ACHN (cell line): ENCODE measurements at places on chromosomes 16 and 17.

DNA sequence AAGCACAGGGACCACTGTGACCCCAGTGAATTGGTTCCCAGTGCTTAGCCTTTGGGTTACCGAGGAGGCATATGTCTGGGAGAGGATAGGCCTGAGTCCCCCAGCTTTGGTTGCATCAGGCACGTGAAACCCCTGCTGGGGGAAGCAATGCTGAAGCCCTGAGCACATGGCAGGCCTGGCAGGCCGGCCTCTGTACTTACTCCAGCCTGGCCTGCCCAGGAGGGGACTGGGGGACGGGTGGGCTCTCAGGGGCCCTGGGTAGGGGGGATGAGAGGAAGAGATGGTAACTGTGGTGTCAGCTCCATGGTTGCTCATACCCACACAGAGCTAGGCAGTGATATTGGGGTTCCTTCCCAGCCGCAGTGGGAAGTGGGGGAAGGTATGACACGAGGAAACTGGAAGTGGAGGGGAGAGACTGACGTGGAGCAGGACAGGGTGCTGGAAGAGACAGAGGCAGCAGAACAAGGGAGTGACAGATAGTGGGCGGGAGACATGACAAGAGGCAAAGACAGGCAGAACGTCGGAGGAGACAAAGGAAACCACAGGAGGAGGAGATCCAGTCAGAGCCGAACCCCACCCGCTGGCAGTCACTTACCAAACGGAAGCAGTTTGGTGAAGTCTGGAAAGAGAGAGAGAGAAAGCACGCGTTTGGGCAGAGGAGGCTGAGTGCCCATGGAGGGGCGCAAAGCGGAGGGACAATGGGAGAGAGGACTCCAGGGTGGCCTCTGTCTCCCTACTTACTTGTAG is 9.1 kb downstream of the TMEM208 start:
- DNase-seq: no peak

GRCh38 chr17:806781-807522 is 24.8 kb downstream of the MRM3 start:
- DNase-seq: no peak

DNA sequence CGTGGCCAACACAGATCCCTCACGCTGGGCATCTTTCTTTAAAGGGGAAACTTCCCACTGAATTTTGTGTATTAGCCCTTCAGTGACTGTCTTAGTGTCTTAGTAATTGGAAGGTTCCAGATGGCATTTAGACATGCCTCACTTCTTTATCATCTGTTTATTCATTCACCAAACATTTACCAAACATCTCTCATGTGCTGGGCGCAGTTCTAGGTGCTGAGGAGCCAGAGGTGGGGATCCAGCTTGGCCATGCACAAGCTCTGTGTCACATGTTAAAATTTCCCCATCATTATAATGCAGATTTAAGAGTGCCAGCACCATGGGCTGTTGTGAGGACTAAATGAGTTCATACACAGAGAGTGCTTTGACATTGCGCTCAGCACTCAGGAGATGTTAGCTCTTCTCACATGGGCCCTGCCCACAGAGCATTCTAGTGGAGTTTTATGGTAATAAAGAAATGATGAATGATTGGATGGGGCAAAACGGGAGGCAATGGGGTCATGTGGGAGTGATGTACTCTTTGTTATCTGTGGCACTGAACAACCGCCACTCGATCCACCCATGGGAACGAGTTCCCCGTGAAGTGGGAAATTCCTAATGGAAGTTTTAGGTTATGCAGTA is 119.7 kb downstream of the SNX29 start:
- peak; percentile 18 for DNase-seq

- DNase-seq: no peak
Measured at GRCh38 chr17:80097127-80097621, 4.2 kb upstream of the GAA start.

DNA sequence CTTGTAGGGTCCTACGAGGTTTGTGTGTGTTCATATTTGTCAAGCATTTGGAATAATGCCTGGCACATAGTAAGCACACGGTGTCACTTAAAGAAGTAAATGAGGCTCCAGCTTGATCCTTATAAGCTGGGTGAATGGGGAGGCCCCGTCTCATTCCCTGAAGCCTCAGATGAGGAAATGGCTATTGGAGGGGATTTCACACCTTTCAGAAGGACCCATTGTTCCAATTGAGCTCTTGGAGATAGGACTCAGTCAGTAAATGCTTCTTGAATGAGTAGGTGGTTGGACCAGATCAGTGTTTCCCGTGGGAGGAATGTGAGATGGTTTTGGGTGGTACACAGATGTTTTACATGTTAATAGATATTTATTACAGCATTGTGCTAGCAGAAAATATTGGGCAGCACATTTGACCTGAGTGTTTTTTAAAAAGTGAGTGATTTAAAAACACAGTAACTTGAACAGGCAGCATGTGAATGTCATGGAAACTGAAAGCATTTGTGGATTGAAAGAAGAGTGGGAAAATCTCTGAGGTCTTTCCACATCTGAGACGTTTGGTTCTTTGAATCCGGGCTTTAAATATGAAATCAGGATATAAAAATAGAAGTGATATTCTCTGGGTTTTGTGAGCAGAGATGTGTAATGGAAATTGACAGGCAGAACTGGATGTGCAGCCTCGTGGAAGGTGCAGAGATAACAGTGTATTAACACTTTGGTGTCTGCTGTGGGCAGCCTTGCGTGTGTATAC is 36.4 kb upstream of the ARHGAP17 start:
- no peak for DNase-seq

- DNase-seq: peak; percentile 27
Measured at GRCh38 chr16:90026135-90026534, 6.9 kb upstream of the DBNDD1 start.

DNA sequence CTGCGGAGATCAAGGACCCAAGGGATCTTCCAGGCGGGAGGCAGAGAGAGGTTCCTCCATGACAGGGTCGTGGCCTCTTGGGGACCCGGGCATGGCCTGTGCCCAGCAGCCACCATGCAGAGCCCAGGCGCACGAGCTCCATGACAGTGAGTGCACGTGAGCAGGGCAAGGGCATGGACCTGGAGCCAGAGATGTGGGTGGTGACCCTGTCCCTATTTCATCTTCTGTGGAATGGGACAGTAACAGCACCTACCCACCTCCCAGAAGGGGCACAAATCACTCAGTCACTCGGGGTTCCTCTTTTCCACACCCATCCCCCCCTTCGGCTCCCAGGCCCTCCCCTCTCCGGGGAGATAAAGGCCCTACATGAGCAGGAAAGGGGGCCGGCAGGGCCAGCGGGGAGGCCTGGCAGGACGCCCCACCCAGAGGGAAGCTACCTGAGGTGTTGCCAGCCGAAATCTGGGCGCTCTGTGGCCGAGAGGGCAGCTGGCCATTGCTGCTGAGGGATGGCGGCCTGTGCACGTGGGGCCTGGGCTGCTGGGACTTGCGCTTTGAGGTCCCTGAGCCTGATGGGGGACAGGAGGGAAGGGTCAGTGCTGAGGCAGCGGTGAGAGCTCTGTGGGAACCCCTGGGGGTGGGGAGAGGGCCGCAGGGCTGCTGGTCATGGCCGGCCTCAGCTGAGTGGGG is 10.4 kb downstream of the UBALD2 start:
- DNase-seq: no peak

GRCh38 chr16:50450957-50451356 is 82.2 kb upstream of the BRD7 start:
- no peak for DNase-seq

DNA sequence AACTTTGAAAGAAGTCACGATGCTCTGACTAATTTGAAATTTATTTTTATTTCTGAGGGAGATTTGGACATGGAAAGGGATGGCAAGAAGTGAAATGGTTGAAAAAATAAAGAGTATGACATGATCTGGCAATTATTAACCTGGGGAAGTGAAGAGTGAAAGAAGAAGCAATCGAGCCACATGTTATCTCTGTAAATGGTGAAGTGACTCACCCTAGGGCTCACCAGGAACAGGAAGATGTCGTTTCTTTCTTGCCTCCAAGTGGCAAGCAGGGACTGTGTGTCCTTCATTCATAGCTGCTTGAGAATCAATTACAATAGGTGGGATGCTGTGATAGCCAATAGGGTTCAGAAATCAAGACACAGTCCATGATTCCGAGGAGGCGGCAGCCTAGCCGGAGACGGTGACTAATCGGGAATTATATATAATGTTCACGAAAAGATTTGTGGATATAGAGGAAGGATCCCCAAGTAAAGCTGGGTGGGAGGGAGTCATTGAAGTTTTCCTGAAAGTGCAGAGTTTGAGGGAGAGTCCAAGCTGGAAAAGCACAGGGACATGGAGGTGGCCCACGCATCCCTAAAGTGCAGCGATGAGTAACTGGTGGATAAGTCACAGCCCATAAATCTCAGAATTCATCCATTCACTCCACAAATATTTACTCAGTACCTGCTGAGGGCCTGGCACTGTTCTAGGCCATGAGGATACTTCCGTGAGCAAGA is 18.2 kb upstream of the KRT20 start:
- DNase-seq: peak; percentile 97

DNA sequence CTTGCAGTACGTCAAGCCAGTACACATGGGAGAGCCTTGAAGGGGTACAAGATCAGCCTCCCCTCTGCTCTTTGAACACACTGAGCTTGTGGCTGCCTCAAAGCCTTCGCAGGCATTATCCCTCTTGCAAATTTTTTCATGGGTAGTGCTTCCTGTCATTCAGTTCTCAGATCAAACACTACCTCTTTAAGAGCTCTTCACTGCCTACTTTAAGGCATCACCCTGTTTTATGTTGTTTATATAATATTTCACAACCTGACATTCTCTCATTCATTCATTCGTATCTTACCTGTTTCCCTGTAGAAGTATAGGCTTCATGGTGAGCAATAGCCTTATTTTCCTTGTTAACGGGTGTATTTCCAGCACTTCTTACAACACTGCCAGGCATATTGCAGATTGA is 269.1 kb downstream of the CDH13 start:
- no peak for DNase-seq

DNA sequence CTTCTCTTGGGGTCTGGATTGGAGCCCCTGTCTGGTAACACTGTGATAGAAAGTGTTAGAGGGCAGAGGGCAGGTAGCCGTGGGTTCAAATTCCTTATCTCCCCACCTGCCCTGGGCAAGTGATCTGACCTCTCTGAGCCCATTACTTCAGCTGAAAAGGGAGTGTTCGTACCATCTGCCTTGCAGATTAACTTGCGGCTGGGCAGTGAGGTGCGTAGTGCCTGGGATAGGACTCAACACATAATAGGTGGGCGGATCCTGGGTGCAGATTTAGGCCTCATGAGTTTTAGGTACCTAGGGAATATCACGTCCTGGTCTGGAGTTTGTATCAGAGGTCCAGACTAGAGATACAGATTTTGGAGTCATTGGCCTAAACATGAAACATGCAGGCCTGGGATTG is 329.6 kb downstream of the CPPED1 start:
- no peak for DNase-seq

DNA sequence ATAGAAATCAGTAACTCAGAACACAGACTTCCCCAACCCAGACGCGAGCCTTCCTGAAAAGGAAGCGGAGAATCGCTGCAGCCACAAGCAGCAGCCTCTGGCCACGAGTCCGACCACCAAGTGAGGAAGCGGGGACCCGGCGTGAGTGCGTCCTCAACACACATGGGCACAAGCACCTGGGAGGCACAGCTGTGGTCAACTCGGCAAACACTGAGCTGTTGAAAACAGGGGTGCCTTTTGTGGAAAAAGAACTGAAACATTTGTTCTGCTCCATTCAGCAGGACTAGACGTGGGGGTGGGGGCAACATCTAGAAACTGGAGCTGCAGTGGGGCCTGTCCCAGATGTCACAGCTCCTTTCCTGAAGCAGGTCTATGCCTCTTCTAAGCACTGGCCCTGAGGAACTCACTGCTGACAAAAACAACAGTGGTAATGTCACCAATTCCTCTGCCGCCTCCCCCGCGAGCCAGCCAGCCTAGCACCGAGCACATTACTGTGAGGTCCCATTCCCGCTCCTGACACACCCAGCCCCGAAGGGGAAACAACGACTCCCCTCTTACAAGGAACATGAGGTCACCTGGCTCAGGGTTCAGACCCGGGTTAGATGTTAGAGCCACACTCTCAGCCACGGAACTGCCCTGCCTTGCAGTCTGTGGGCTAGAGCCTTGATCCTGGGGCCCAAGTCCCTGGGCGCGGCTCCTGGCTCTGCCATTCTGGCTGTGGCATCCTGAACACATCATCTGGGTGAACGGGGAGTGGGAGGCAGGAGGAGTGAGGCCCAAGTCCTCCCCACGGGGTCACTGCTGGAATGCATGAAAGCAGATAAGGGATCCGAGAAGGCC is 29.0 kb downstream of the KDM8 start:
- DNase-seq: no peak

DNA sequence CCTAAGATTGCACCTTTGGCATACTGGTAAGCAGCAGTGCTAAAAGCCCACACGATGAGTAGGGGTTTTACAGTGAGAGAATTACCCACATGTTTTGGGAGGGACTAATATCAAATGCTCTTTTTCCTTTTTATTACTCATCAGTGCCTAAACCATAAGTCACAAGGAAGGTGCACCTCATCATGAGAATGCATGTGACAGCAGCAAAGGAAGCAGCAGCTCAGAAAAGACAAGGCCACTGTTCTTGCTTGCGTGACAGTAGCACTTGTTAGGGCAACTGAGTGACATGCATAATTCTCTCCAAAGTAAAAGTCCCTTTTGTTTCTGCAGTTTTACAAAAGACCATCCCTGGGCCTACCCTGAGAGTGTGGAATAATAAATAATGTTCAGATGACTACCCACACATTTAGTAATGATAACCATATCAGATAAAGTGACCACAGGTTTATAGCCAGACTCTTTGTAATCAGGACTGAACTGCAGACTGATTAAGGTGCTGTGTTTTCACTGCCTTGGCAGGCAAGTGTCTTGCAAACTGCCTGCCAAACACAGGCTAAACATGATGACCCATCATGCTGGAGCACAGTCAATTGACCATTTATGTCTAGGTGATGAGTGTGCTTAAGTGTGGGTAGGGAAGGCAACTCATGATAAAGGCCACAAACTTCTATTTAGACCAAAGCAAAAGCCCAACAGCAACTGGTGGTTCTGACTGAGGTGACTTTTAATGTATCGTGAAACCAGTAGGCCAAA is 1751.4 kb downstream of the TP53TG3F start:
- DNase-seq: no peak

GRCh38 chr16:8935989-8936388 is 27.7 kb downstream of the USP7 start:
- DNase-seq: peak; percentile 14

DNA sequence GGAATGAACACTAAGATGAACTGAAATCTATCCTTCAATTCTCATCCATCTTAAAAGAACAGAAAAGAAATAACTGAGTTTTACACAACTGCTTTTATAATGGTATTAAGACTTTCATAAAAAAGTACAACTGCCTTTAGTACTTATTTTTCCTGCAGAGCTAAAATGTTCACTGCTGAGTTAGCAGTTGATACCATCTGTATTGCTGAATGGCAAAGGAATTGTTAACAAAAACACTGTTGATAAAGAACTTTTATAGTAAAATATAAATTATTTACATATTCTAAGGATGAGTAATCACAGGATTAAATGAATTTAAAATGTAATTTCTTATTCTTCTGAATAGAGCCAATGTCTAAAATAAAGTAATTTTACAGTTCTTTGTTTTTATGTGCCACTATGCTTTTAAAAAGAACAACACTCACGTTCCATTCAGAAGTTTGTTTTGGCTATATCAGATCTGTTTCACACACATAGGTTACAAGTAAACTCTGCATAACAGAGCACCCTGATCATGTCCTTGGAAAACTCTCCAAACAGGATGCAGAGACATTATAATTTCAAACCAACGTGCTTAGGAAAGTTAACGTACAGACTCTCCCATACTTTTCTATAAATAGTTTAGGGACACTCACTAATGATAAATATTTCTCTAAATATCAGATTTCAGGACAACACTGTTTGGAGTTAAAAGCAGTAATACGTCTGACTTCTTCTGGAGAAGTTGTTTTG is 151.1 kb downstream of the ITFG1 start:
- DNase-seq: no peak
